Esophagus muscularis mucosa (tissue), 4 donors: ENCODE measurements at places on chromosomes 2 and 18. TPM values are rescaled to one million over a fixed set of nuclear protein-coding genes. Genes with fewer than 3 reads are reported as not detected.

Gene MDH1B
- 1.2 TPM for total RNA-seq

Gene IL36RN
- total RNA-seq: not detected

Gene MREG
- 0.91 TPM for total RNA-seq

Gene C2orf81
- 2.9 TPM for total RNA-seq

DNA sequence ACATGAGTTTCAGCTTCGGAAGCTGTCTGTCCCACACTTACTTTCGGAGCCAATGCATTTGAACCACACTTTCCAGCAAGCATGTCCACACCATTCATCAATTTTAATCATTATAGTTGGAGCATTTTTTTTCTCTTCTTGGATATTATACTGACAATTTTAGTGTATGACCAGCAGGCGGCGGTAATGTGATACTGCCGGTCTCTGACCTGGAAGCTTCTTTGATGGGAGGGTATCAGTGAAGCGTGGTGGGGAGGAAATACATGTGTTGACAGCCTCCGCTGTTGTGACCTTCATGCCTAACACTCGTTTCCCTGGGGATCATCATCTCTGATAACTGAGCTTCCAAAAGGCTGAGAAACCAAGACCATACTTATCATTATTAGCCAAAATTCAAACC, 231.7 kb downstream of the GBX2 start:
- H3K36me3 ChIP-seq: peaks cover 10% of the 10 kb centered on the region
- H3K27me3 ChIP-seq: no peaks in the 10 kb centered on the region
- H3K4me1 ChIP-seq: peaks cover 3% of the 10 kb centered on the region
- H3K27ac ChIP-seq: no peak overlapping the region
- DNase-seq: no peak
- H3K4me3 ChIP-seq: no peak overlapping the region

DNA sequence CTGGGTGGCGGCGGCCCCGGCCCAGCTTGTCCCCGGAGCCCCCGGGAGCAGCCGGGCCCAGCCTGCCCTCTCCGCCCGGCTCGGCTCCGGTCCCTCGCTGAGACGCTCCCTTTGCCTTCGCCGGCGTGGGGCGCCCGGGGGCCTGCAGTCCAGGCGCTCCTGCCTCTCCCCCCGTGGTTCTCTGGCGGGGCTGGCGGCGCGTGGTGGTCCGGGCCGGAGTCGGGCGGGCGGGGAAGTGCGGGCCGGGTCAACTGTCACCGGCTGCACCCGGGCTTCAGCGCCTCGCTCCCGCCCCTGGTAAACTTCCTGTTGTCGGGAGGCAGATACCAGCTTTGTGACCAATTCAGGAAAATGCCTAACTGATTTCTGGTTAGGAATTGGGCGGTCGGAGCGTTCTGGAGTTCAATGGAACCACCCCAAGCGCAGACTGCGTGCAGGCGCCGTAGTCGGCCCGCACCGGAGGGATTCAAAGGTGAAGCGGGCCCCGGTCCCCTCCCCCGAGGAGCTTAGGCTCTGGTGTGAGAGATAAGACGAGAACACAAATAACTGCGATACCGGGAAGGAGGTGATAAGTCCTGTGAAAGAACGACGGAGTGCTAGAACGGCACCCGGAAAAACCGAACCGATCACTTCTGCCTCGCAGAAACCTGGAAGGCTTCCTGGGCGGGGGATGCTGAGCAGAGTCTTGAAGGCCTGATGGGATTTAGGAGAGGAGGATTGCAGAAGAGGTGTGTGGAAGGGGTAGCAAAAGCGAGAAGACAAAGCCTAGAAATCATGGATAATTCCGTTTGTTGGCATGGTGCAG, 891 bp downstream of the CAB39 start:
- peaks cover 53% of the 10 kb centered on the region for H3K4me1 ChIP-seq
- peak overlapping the region; percentile 98 for H3K27ac ChIP-seq
- H3K36me3 ChIP-seq: no peaks in the 10 kb centered on the region
- DNase-seq: no peak

- H3K4me3 ChIP-seq: no peak overlapping the region
- no peaks in the 10 kb centered on the region for H3K27me3 ChIP-seq
- peaks cover 66% of the 10 kb centered on the region for H3K36me3 ChIP-seq
- no peak overlapping the region for H3K27ac ChIP-seq
- no peak for DNase-seq
Measured at GRCh38 chr18:24443870-24444269, 16.6 kb upstream of the HRH4 start.

DNA sequence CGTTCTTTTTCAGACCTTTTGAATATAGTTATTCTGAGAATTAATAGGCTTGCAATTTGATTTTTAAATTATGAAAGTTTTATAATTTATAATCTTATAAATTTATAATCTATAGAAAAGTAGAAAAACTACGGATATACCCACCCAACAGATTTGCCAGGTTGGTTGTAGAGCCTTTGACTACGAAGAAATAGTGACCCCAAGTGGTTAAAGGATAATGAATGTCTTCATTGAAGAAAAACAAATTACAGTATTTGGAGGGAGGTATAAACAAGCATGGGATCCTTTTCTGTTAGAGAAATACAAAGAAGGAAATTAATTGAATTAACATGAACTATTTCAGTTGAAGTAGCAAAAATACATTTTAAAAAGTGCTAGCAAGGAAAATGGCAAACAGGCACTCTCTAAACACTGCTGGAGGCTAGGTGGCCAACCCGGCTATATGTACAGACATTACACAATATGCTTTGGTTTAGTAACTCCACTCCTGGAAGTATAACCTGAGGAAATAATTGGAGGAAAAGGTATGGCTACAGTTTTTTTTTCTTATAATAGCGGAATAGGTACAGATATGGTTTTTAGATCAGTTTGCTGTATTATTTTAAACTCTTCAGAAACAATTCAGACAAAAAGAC, 110.9 kb downstream of the MIB1 start:
- H3K27me3 ChIP-seq: no peaks in the 10 kb centered on the region
- no peaks in the 10 kb centered on the region for H3K4me1 ChIP-seq
- H3K27ac ChIP-seq: no peak overlapping the region

GRCh38 chr18:8977701-8978100, 124.8 kb upstream of the NDUFV2 start:
- H3K4me3 ChIP-seq: no peak overlapping the region
- H3K27me3 ChIP-seq: no peaks in the 10 kb centered on the region
- H3K27ac ChIP-seq: no peak overlapping the region
- H3K36me3 ChIP-seq: no peaks in the 10 kb centered on the region

- H3K27me3 ChIP-seq: no peaks in the 10 kb centered on the region
- H3K4me1 ChIP-seq: no peaks in the 10 kb centered on the region
- H3K36me3 ChIP-seq: no peaks in the 10 kb centered on the region
- H3K4me3 ChIP-seq: no peak overlapping the region
Measured at GRCh38 chr2:7773362-7774360, 856.4 kb downstream of the RNF144A start.

GRCh38 chr18:25604894-25605597, 253.1 kb upstream of the ZNF521 start:
- no peaks in the 10 kb centered on the region for H3K4me1 ChIP-seq
- H3K27ac ChIP-seq: no peak overlapping the region
- DNase-seq: no peak
- no peaks in the 10 kb centered on the region for H3K36me3 ChIP-seq

DNA sequence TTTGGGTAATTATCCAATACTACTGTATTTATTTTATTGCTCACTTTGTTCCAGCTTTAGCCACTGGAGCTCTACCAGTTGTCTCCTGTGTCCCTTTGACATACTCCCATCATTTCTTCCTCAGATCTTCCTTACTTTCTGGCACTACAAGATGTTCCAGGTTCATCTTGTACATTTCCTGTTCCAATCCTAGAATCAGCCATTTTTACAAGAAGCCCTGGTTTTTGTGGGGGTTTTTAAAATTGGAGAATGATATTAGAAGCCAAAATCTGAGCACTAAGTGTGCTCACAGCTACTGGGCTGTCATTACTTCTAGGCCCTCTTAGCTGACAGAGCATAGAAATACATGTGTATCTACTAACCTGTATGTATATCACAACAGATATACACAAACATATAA, 164.3 kb downstream of the ZFP36L2 start:
- no peak for DNase-seq
- H3K27me3 ChIP-seq: no peaks in the 10 kb centered on the region
- no peaks in the 10 kb centered on the region for H3K36me3 ChIP-seq
- no peak overlapping the region for H3K4me3 ChIP-seq
- H3K4me1 ChIP-seq: peaks cover 17% of the 10 kb centered on the region
- H3K27ac ChIP-seq: no peak overlapping the region

DNA sequence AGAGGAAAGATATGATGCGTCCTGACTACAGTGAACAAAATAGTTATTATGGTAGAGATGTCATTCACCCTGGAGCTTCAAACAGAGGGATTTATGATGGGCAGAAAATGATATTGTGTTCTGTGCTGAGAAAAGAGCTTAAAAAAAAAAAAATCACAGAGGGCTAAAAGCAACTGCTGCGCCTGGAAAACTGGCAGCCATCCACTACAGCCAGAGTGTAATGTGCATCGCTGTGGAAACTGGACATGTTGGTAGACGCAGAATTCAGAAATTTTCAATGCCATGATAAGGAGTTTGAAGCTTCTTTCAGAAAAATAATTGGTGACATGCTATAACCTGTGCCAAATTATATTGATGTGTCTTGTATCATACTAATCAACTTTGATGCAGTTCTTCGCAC, 122.9 kb upstream of the SOX11 start:
- H3K4me1 ChIP-seq: no peaks in the 10 kb centered on the region
- no peak for DNase-seq
- H3K36me3 ChIP-seq: no peaks in the 10 kb centered on the region
- no peak overlapping the region for H3K4me3 ChIP-seq
- H3K27ac ChIP-seq: no peak overlapping the region

- no peak overlapping the region for H3K4me3 ChIP-seq
- no peaks in the 10 kb centered on the region for H3K4me1 ChIP-seq
Measured at GRCh38 chr2:62817995-62818713, 112.6 kb downstream of the EHBP1 start.

GRCh38 chr2:239870863-239871262, 154.3 kb downstream of the NDUFA10 start:
- H3K4me1 ChIP-seq: no peaks in the 10 kb centered on the region
- H3K27ac ChIP-seq: no peak overlapping the region
- H3K4me3 ChIP-seq: no peak overlapping the region
- no peaks in the 10 kb centered on the region for H3K36me3 ChIP-seq
